Mucosa of gallbladder (tissue), 1 donor: ENCODE measurements at places on chromosomes 16 and 17.
A peak's percentile ranks its signal among the peaks of the same experiment; 100 is the strongest.

DNA sequence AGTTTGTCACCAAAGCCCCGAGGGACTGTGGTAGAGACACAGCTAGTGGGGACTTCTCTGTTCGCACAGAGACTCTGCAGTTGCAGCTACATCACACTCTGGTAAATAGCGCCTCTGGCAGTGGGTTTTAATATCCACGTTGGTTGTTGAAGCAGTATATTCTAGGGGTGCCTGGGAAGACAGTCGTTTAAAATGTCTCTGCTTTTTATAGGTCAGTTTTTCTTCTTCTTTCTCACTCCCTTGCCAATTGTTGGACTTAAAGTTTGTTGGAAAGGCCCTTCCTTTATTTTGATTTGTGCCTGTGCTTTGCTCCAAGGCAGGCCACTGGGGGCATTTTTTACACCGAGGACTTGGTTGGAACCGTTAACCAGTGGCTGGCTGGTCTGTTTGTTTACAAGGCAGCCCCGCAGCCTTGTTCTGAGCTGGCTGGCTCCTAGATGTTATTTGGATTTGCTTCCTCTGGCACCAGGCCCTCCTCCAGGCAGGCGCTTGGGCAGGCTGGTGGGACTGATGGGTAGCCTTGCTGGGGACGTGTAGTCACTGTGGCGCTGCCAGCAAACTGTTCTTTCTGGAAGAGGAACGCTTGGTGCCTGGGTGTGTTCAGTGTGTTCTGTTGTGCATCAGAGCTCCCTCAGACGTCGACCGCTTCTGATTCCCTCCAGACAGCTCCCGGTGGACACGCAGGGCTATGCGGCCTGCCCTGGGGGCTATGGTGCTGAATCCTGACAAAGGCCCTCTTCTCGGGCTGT, 218.2 kb upstream of the CHMP6 start:
- peak; percentile 50 for DNase-seq

DNA sequence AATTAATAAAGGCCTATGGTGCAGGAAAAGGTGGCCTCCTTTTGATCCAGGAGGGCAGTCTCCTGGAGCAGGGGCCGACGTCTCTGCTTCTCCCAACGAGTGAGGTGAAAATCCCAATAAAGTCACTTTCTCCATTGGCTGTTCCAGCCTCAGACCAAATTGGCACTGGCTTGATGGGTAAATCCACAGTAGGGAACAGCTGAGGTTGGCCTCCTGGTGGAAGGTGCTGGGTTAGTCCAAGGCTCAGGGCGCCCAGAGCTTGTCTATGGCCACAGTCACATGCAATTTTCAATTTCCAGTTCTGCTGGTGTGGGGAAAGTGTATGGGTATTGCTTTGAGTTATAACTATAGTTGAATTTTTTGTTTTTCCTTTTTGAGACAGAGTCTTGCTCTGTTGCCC, 79.0 kb downstream of the NETO2 start:
- DNase-seq, result no peak

GRCh38 chr17:79549141-79549915, 61.5 kb downstream of the RBFOX3 start:
- DNase-seq, result no peak

DNA sequence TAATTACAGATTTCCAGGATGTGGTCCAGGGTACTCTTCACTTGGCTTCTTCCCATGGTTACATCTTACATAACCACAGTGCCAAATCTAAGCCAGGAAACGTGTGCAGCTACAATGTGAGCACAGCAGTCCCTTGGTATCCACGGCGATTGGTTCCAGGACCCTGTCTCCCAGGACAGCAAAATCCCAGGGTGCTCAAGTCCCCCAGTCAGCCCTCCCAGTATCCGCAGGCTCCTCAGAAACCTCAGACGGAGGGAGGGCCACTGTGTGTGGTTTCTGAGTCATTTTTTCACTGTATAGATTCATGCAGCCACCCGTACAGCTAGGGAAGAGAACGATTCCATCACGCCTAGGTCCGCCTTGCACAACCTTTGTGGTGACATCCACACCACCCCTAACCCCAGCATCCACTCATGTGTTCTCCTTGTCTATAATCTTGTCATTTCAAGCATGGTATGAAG, 11.1 kb upstream of the ATP2C2 start:
- no peak for DNase-seq

DNA sequence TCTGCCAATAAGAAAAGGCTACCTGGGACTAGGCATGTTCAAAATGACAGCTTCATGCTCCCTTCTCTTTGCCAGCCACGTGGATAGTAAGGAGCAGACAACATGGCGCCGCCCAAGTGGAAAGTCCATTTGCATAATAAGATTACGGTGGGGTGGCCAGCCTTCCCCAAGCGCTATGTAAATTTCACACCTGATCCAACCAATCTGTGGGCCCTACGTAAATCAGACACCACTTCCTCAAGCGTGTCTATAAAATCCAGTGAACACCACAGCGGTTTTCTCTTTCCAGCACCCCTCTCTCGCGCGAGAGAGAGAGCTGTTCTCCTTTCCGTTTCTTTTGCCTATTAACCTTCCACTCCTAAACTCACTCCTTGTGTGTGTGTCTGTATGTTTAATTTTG, 140.3 kb upstream of the ERCC4 start:
- no peak for DNase-seq

- no peak for DNase-seq
Observed at GRCh38 chr17:696369-696768, 18.3 kb downstream of the VPS53 start.

- DNase-seq, result no peak
Observed at GRCh38 chr17:2335726-2336214, 487 bp downstream of the TSR1 start.

GRCh38 chr17:848402-848801, 66.2 kb downstream of the MRM3 start:
- DNase-seq, result no peak

DNA sequence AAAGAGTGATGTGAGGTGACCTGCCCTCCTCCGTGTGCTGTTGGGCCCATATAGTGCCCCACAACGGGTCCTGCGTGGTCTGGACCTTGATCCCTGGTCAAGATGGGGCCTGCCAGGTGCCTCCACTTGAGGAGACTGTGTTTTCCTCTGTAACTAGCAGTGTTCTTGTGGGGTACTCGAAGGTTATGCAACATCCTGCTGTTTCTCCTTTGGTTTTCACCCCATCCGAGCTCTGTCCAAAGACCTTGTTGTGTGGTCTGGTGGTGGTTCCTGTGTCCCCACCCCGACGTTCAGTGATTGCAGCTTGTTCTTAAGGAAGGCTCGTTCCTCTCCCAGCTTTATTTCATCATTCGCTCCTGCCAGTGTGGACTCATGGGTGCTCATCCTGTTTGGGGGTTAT, 38.7 kb upstream of the ZNF750 start:
- no peak for DNase-seq

DNA sequence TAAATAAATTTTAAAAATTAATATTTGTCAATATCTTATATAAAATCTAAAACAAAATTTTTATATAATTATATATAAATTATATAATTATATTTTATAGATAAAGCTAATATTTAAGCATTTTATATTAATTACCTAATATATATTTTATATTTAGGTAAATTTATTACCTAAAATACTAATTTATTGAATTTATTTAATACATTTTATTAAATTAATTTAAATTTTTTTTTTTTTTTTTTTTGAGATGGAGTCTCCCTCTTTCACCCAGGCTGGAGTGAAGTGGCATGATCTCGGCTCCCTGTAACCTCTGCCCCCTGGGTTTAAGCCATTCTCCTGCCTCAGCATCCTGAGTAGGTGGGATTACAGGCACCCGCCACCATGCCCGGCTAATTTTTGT, 22.4 kb downstream of the ATAD5 start:
- DNase-seq, result no peak
